ENCODE measurements at places on chromosomes 11 and 22.

GRCh38 chr11:94664346-94664745 lies 97.2 kb downstream of the PIWIL4 start:
- no peak for DNase-seq

- DNase-seq: no peak
Observed at GRCh38 chr11:73478737-73479347, 102.6 kb downstream of the RELT start.

GRCh38 chr11:14835496-14836492 lies 56.2 kb downstream of the CYP2R1 start:
- DNase-seq: no peak

DNA sequence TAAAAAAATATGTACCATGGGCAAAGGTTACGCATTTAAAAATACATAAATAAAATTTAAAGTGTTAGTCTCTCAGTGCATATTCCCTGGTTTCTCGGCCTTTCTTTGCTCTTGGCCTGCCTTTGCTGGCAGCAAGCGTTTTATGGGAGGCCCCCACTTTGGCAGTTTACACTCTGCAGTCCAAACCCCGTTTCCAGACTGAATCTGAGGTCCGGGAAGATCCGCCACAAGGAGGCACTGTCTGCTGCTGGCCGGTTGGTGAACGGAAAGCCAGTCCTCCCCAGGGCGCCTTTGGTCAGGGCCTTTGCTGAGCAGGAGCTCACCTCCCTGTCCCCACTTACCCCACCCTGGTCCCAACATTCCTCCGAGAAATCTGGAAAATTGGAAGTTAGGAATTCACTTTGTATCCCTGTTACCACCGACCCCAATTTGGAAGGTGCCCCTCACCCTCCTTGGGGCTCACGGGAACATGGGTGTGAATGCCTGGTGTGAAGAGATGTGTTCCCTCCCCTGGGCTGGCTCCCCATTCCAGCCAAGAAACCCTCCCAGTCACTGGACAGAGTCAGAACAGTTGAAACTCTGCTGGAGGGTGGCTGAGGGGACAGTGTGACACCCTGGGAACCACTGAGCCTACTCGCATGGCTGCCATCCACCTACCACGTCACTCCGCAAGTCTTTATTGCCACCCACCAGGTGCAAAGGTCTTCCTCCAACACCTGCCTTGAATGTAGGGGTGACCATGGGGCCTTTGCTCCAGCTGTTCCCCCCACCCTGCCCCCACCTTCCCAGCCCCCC lies 9.4 kb upstream of the SF1 start:
- DNase-seq: peak; percentile 72

DNA sequence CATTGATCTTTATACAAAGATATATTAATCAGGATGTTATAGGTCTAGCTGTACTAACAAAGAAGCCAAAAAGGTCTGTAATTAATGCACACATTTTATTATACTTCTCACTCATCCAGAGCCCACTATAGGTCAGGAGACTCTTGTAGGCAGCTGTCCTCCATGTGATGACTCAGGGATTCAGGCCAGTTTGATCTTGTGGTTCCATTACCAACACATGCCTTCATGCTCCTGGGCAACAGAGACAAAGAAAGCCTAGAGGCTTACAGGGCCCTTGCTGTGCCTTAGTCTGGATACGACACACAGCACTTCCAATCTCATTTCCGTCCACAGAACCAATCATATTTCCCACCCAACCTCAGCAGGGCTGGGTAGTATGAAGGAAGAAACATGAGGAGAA lies 150.3 kb upstream of the NCAM1 start:
- DNase-seq: no peak

DNA sequence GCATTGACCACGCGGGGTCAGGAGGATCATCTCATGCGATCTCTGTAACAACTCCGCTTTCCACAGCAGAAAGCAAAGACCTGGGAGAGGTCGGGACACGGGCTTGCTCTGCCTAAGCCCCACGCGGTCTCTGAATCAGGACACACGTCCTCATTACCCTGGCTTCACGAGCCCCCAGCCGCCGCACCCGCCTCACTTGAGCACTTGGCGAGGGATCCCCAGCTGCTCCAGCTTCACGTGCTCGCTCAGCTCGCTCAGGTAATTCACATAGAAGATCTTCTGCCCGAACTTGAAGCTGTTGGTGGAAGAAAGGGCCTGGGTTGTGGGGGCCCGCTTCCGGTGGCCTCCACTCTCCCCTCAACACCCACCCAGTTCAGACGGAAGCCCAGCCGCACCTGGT lies 19.6 kb downstream of the ARHGAP1 start:
- no peak for DNase-seq

- no peak for DNase-seq
Observed at GRCh38 chr11:33375688-33376311, 118.6 kb downstream of the HIPK3 start.

GRCh38 chr11:69638941-69639681 lies 1.8 kb upstream of the CCND1 start:
- no peak for DNase-seq

DNA sequence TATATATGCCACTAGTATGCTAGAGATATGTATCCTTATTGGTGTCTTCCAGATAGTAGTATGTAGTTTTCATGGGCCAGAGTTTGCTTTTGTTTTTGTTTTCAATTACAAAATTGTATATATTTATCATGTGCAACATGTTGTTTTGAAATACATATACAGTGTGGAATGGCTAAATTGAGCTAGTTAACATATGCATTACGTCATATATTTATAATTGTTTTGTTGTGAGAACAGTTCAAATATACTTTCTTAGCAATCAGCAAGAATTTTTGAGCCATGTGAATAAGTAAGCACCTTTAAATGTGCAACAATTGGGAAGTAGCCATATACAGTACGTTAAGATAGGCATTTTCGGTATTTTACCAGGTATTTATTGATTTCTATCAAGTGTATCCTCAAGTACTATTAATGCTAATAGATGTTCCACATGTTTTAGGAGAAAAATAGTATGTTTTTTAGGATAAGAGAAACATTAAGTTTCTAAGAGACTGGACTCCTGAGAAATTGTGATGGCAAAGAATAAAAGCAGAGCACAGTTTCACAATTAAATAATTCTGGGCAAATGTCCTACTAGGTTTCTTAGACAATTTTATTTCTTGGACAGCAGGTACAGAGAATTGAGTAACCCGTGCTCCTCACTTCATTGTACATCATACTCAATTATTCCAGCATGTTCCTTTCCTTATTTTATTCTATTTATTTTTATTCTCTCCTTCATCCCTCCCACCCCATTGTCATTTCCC lies 60.5 kb upstream of the SLC5A12 start:
- no peak for DNase-seq

GRCh38 chr11:79150320-79150719 lies 290.5 kb downstream of the TENM4 start:
- no peak for DNase-seq

DNA sequence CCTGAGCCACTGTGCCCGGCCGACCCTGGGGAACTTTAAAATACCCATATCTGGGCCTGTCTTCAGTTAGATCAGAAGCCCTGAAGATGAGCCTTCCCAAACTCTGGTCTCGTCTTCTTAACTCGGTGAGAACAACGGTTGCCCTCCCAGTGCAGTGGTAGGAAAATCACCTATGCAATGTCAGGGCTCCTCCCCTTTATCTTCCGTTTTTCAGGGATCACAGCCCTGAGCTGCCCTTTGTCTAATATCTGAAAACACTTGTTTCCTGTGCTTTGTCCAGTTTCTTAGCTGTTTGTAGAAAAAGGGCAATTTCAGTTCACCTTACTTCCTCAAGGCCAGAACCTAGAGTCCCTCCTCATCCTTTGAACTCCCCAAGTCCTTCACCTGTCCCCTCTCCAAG lies 9.4 kb downstream of the DRAP1 start:
- DNase-seq: no peak

DNA sequence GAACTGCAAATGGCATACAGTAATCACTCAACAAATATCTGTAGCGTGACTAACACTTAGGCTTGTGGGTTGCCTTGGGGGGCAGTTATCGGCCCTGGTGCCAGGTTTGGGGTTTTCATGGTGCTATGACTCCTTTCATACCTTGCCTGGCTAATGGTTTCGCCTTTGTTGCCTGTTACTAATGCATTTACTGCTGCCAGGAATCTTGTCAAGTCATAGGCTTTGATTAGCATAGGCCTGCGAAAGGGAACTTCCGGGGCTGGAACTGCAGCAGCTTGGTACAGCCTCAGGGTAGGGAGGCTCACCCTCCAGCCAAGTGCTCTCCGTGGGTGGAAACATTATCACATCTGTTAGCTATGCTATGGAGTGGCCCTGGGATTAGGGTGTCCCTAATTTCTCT lies 13.2 kb downstream of the SLC25A18 start:
- no peak for DNase-seq

GRCh38 chr11:134412203-134413042 lies at the start of gene B3GAT1:
B3GAT1 (minus strand) TSS chr11:134412242; CDS start chr11:134387659, 24,583 bp downstream.
- peak; percentile 20 for DNase-seq

- peak; percentile 48 for DNase-seq
Observed at GRCh38 chr11:125123947-125124617, 12.7 kb upstream of the TMEM218 start.

DNA sequence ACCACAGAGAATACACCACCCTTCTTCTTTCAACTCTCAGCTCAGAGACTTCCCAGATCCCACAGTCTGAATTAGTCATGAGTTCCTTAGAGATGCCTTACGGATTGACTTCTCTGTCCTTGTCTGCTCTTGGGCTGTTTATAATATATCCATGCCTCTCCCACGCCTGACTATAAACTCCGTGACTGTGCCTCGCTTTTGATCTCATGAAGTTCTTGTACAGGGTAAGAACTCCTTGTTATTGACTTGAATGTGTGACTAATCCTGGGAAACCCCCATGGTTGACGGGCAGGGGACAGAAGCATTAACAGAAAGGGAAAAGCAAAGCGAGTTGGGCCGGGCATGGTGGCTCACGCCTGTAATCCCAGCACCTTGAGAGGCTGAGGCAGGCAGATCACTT lies 62.4 kb upstream of the POU2AF1 start:
- DNase-seq: no peak

GRCh38 chr11:110883256-110883655 lies 171.0 kb upstream of the ARHGAP20 start:
- no peak for DNase-seq

GRCh38 chr22:28711820-28712777 lies 29.5 kb downstream of the CHEK2 start:
- no peak for DNase-seq

- peak; percentile 12 for DNase-seq
Observed at GRCh38 chr22:21942407-21943343, 10.0 kb downstream of the PPM1F start.

GRCh38 chr22:46373921-46374662 lies 38.6 kb downstream of the TRMU start:
- peak; percentile 39 for DNase-seq

GRCh38 chr11:29051935-29052334 lies 943.7 kb downstream of the METTL15 start:
- DNase-seq: no peak

DNA sequence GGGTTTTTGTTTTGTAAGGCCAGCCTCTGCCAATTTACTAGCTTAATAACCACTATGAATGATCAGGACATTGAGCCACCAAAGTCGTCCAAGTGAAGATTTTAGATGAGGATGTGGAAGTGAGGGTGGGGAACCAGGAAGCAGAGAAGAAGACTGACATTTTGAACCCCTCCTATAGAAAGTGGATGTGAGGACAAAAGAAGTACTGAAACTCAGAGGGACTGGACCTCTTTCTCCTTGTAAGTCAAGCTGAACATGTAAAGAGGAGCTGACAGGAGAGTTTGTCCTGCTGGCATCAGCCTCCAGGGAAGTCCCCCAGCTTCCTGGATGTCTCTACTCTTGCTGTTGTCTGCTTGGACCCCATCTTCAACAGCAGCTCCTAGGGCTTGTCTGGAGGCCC lies 338.2 kb upstream of the NCAM1 start:
- no peak for DNase-seq

DNA sequence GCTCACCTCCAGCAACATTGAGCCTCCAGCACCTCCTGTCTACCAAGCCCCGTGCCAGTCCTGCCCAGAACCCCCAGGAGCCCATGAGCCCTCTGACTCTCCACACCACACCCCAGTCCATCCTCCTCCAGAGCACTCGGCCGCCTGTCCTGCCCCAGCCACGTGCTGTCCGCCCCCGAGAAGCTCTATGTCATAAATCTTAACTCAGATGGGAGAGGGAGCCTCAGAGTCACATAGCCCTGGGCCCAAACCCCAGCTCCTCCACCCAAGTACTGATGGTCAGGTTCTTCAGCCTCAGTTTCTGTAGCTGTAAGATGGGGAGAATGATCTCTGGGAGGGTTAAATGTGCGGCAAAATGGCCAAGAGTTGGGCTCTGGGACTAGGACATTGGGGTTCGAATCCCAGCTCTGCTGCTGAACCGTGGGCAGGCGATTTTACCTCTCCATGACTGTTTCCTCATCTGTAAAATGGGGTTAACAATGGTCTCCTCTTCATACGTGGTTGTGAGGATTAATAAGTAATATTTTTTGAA lies 27.8 kb downstream of the CYTH4 start:
- DNase-seq: no peak

- DNase-seq: no peak
Observed at GRCh38 chr11:15204711-15205110, 90.0 kb downstream of the INSC start.

- peak; percentile 32 for DNase-seq
Observed at GRCh38 chr11:78290293-78291176, 101.8 kb downstream of the USP35 start.

- no peak for DNase-seq
Observed at GRCh38 chr22:36152088-36152487, 8.5 kb downstream of the APOL3 start.

DNA sequence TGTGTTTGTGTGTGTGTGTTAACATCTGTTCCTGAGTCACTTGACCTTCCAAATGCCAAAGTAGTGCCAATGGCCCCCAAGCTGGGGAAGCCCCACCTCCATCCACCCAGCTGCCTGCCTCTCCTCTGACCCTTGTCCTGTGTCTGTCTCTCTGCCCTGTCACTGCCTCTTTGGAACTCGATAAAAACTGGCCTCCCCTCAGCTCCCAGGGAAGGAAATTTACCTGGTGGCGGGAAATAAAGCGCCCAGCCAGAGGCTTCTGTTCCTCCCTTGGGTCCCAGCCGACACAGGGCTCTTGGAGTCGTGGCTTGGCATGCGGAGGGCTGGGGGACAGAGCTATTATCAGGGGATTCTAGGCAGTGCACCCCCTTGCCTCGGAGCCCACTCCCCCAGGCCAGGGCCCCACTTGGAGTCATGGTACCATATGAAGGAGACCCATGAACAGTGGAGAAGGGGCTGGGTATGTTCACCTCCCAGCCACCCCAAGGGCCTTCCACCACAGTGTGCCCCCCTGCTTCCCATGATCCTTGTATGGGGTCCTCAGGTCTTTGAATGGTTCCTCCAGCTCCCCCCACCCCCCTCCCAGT lies 6.2 kb downstream of the KCNC1 start:
- no peak for DNase-seq

- DNase-seq: no peak
Observed at GRCh38 chr22:24376586-24376985, 50.8 kb upstream of the ADORA2A start.

GRCh38 chr22:30646518-30647160 lies 11.1 kb downstream of the SLC35E4 start:
- DNase-seq: no peak

GRCh38 chr22:50722716-50723428 lies 15.1 kb upstream of the ACR start:
- DNase-seq: no peak

GRCh38 chr11:13861411-13861810 lies 101.1 kb upstream of the SPON1 start:
- peak; percentile 6 for DNase-seq

- peak; percentile 12 for DNase-seq
Observed at GRCh38 chr11:71080239-71081097, 171.9 kb downstream of the SHANK2 start.
